ENCODE measurements at places on chromosomes 6 and 20.

GRCh38 chr6:168638468-168639271 lies 197.7 kb downstream of the SMOC2 start:
- no peak for DNase-seq

DNA sequence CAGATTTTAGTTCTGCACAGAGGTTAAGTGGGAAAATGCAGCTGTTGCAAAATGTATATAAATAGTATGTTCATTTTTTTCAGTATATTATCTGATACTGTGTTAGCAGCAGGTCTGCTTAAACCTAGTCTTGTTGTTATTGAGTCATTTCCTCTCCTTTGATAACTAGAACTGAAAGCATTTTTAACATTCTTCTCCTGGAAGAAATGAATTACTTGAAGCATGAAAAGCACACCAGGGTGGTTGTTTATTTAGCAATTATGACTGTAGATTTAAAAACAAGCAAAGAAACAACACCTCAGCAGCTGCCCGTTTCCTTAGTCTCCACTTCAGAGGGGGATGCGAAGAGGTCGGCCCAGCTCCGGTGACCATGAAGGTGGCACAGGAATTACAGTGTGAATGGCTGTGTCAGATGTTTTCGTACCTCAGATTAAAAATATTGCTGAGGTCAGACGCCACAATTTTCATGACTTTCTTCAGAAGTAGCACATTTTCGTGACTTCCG lies 53.5 kb downstream of the GOPC start:
- no peak for DNase-seq

DNA sequence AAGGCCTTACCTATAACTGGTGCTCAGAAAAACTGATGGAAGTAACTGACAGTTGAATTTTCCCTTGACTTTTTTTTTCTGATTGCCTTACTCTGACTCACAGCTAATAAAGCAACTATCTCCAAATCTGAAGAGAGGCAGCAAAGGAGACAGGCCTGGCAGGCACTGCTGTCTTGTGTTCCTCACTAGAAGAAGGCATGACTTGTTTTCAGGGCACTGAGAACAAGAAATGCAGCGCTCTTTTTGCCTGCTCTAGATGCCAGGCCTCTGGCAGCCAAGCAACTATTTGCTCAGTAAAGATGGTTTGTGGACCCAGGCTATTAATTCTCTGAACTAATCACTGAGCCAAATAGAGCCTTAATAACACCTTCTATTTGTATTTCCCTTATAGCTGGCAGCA lies 155.1 kb downstream of the PRDM13 start:
- DNase-seq, result no peak

GRCh38 chr20:57481281-57481711 lies 43.6 kb downstream of the CTCFL start:
- no peak for DNase-seq

DNA sequence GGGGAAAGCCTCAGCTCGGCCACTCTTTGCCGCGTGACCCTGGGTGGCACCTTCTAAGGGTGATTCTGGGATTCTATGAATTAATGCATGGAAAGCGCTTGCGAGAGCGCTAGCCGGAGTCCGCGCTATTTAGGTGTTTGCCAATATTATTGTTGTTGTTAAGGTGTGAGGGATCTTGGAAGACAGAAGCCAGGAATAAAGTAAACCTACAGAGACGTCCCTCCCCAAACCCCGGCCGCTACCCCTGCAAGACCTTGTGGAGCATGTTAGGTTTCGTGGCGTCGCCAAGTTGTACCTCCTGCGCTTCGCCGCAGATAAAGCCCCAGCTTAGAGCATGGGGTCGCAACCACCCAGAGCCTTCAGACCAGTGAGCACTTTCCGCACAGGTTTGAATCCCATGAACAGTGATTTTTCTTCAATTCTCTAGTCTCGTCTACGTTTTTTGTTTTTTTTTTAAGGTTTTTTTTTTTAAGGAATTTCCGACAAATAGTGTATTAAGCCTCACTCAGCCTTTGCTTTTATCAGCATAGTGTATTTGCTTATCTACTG lies 16.9 kb upstream of the ZSCAN9 start:
- no peak for DNase-seq

DNA sequence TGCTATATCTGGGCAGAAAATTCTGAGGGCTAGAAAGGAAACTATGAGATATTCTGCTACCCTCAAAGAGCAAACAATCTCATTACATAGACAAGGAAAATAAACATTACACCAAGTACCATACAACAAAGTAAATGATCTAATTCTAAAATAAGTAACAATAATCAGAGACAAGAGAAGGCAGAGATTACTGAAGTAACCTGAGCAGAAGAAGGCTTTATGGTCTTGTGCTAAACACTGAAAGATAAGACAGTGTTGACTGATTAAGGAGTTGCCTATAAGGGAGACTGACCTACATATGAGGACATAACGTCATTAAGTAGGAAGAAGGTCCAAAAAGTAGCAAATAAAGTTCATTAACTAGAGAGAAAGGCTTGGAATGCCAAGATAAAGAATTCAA lies 134.2 kb downstream of the MTFR2 start:
- DNase-seq, result no peak

DNA sequence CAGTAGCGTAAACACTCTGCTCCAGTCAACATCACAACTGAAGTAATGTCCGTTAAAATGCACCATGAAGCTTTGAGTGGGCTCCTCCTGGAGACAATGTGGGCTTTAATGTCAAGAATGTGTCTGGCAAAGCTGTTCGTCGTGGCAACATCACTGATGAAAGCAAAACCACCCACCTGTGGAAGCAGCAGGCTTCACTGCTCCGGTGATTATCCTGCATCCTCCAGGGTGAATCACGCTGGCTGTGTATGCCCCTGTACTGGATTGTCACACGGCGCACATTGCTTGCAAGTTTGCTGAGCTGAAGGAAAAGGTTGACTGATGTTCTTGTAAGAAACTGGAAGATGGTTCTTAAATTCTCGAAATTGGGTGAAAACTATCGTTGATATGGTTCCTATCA lies 128.5 kb downstream of the MOXD1 start:
- no peak for DNase-seq

GRCh38 chr6:134374491-134375219 lies 56.7 kb upstream of the SGK1 start:
- DNase-seq, result no peak

GRCh38 chr20:5973172-5973571 lies 22.7 kb downstream of the MCM8 start:
- DNase-seq, result no peak

DNA sequence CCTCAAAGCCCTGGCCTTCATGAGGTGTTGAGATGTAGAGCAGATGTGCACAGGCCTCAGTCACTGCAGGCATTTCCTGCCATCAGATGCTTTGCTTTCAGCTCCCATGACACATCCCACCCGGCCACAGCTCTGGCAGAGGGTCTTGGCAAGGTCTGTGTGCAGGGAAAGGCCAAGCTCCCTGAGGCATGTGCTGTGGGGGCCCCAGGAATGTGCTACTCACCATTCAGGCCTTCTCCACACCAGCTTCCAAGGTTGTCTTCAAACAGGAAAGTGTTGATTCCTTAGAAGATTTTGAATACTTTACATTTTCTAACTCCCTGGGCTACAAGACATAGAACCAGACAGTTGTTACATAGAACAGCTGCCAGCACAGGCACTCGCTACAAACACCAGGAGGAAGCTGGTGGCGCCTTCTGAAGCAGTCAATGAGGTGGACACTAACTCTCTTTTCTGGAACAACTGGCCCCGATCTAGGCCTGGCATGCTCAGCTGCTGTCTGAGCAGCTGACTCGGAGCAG lies 27.8 kb downstream of the CASS4 start:
- DNase-seq, result no peak

GRCh38 chr6:5081182-5081581 lies 4.0 kb upstream of the PPP1R3G start:
- no peak for DNase-seq

- no peak for DNase-seq
Observed at GRCh38 chr6:74871757-74872156, 334.1 kb downstream of the COL12A1 start.

DNA sequence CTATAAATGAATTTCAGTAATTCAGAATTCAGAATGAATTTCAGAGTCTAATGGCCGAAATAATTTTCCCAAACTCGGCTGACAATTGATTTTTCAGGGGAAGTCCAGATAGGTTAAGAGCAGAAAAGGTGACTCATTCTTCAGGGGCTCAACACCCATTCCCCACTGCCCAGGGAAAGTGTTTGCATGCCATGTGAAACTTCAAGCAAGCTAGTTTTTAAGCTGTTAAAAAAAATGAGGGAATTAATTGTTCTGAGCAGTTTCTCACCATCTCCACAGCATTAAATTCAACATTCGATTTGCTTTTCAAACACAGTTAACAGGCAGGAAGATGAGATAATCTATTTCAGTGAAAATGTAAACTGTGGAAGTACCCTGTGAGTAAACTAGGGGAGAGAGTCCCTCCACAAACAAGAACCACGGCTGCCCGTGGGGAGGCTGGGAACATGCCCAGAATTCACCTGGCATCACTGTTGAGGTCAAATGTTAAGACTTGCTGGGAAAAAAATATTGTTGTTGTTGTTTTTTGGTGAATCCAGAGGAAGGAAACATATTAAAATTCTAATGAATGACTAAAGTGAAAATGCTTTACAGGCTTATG lies 650.8 kb upstream of the AGPAT4 start:
- DNase-seq, result no peak

- DNase-seq, result no peak
Observed at GRCh38 chr20:23541776-23542175, 26.5 kb downstream of the CST9L start.

- DNase-seq, result no peak
Observed at GRCh38 chr6:167558246-167559177, 233.6 kb downstream of the TTLL2 start.

DNA sequence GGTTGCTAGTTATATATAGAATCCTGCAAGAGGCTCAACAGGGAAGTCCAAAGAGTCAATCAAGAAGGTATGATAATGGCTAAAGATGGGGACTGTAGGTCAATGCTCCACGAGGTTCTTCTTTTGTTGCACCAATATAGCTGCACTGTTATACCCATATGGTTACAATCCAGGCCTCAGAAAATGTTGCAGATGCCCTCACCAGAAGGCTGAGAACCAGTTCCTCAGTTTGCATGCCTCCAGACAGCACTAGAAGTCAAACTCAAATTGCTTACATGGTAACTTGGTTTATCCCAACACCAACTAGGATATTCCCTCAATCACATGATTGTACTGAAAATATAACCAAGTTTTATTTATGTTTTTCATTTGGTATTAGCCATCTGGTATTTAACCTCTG lies 12.1 kb downstream of the EEF1A1 start:
- no peak for DNase-seq

DNA sequence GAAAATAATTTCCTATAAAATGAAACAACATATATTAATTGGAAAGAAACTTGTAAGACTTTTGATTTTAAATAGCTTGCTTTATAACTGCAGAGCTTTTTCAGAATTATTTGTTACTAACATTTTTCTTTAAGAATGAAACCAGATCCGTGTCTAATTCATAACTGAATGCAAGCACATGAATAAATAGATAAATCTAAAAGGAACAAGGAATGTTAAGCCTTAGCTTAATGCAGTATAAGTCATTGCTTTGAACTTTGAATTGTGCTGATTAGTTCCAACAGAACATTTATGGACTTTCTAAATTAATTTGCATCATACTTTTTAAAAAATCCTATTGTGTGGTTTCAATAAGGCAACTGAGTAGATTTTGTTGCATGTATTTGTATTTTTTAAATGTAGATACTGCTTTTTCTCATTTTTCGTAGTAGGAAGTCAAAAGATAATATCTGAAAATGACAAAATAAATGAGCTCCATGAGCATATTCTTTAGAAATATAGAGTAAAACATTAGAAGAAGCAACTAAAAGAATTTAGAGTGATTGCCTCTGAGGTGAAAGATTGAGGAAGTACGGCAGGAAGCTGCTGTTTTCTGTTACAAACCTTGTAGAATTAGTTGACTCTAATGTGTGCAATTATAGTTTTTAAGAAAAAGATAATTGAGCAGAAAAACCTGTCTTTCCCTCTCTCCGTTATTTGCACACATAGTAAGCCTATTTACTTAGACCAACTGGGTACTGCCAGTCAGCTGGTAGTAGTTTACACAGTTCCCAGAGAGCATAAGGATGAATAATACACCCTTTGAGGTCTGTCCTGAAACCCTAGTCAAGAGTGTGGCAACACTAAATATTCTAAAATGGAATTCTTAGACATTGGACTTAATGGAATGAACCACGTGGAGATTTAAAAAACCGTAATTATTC lies 32.6 kb upstream of the SLC35D3 start:
- DNase-seq, result no peak

DNA sequence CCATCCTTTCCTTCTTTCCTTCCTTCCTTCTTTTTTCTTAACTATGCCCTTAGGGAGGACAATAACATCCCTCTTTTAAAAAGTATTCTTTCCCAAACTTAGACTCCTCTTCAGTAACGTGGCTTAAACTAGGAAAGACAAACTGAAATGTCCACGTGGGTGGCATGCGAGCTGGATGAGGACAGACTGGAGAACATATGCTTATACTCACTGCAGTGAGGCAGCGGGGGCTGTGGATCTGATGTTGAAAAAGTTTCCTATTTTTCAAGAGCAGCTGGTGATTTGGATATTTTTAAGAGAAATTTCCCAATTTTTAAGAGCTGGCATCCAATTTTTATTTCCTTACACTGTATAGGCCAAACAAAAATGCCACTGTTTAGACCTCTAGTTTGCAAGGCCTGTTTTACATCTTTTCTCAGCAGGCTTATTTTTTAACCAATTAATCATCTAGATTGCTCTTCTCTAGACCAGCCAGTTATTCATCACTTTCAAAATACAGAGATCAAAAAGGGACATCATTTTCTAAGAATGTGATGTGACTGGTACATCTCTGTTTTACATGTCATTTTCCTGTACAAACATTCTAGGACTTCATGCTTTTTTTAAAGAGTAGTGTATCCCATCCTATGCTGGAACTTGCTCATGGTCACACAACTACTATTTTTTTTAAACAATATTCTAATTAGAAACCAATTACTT lies 226.5 kb downstream of the BTBD9 start:
- no peak for DNase-seq

- no peak for DNase-seq
Observed at GRCh38 chr20:18019068-18019467, 38.6 kb downstream of the OVOL2 start.

All from activated naive CD4-positive, alpha-beta T cell (primary cell).